ENCODE measurements at places on chromosomes 4 and X.

GRCh38 chr4:112523008-112523721 lies 7.2 kb upstream of the NEUROG2 start:
- DNase-seq: peak; percentile 30

DNA sequence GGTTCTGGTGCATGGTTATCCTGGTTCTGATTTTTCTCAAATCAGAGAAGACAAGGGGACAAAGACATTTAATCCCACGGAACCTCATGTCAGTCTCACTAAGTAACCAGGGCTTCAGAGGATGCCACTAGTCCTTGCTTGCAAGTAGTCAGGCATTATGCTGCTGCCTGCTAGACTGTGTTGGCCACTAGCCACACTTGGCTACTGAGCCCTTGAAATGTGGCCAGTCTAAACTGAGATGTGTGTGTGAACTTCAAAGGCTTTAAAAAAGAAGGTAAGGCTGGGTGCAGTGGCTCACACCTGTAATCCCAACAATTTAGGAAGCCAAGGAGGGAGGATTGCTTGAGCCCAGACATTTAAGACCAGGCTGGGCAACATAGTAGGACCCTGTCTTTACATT lies 48.6 kb upstream of the IGFBP7 start:
- DNase-seq: peak; percentile 6

- no peak for DNase-seq
Measured at GRCh38 chr4:100206850-100207249, 16.6 kb upstream of the DDIT4L start.

GRCh38 chr4:2135083-2135482 lies 76.0 kb downstream of the NAT8L start:
- DNase-seq: peak; percentile 28

DNA sequence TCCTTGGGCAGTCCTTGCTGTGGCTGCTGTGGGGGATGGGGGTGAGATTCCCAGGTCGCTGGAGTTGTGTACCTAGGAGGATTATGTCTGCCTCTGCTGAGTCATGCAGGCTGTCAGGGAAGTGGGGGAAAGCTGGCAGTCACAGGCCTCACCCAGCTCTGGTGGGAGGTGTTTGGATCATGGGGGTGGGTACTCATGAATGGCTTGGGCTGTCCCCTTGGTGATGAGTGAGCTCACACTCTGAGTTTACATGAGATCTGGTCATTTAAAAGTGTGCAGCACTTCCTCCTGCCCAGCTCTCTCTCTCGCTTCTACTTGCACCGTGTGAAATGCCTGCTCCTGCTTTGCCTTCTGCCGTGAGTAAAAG lies 24.6 kb upstream of the PDLIM3 start:
- no peak for DNase-seq

Measured in fibroblast of gingiva (primary cell).